ENCODE measurements at places on chromosomes 1 and 21.

GRCh38 chr1:204578867-204579664, 62.9 kb downstream of the MDM4 start:
- DNase-seq: no peak

- no peak for DNase-seq
Measured at GRCh38 chr1:25481625-25482024, 50.9 kb downstream of the MACO1 start.

- no peak for DNase-seq
Measured at GRCh38 chr1:111082421-111083203, 57.3 kb downstream of the DRAM2 start.

- DNase-seq: no peak
Measured at GRCh38 chr1:88514544-88515060, 169.5 kb upstream of the PKN2 start.

GRCh38 chr21:21200939-21201615, 202.9 kb downstream of the NCAM2 start:
- DNase-seq: no peak

DNA sequence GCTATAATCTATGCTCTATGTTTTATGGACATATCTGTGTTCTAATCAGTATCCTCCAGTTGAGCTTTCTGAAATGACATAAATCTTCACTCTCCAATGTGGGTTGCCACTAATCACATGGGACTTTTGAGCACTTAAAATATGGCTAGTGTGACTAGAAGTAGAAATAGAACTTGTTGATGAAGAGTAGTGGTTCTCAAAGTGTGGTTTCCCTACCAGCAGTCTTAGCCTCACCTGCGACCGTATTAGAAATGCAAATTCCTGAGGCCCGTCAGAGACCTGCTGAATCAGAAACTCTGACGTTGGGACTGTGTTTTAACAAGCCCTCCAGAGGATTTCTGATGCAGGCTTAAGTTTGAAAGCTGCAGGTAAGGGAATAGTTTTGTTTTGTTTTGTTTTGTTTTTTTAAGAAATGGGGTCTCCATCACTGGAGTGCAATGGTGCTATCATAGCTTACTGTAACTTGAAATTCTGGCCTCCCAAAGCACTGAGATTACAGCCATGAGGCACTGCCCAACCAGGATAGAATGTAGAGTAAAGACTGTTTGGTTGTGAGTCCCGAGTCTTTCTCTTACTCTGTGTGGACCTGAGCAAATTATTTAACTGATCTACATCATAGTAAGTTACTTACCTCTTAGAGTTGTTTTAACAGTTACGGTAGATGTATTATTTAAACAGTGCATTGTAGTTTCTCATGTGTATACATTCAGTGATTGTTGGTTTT, 21.7 kb downstream of the GLRX2 start:
- DNase-seq: no peak

GRCh38 chr1:154777781-154778180, 92.3 kb downstream of the KCNN3 start:
- DNase-seq: no peak

DNA sequence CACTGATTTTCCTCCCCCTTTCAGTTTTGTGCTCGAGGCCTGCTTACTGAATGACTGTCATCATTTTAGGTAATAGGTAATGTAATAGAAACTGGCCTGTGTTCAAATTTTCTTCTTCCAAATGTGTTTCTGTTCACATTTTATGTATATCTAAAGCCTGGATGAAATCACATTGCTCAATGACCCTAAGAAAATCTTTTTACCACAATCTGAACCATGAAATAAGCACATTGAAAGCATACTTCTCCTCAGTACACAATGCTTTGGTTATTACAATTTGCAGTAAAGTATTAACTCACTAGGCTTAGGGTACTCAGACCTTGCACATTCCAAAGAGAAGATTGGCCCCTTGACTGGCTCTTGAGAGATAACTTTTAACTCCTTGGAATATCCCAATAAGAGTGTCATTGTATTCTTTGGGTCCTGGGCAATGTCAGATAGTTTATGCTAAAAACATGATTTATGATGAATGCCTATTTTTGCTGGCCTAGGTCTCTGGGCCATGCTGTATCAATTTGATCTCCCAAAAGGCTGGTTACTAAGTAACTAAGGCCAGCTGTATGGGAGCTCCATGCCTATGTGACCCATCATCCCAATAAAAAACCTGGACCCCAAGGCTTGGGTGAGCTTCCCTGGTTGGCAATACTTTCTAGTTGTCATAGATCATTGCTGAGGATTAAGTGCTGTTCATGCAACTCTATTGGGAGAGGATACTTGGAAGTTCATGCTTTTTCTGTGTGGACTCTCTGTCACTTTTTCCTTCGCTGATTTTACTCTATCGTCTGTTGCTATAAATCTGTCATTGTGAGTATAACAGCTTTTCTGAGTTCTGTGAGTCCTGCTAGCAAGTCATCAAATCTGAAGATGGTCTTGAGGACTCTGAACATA, 293.9 kb downstream of the GRIK1 start:
- DNase-seq: no peak

DNA sequence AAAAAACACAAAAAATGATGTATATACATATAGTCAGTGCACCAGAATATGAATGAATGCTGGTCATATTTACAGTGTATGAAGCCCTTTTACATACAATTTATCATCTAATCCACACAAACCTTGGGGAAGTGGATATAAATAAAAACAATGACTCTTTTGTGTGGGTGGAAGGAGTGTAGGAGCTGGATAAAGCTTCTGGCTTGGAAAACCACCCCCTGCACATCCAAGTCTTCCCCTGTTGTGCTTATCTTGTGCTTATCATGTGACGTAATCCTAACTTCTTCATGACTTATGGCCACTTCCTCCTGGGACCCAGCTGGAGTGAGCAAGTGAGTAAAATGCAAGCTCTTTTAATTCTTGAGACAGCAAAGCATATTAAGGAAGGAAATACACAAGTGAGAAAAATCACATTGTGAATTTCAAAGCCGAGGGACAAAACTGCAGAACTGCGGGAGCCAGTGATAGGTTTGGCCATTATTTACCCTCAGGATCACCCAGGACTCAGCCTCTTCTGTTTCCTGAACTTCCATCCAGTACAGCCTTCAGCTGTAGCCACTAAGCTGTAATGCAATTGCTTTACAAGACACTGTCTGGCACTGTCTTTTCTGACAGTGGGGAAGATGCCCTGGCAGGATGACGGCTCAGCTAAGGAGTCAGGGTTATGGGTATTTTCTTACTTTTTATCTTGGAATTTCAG, 104.0 kb upstream of the PPM1J start:
- DNase-seq: no peak

DNA sequence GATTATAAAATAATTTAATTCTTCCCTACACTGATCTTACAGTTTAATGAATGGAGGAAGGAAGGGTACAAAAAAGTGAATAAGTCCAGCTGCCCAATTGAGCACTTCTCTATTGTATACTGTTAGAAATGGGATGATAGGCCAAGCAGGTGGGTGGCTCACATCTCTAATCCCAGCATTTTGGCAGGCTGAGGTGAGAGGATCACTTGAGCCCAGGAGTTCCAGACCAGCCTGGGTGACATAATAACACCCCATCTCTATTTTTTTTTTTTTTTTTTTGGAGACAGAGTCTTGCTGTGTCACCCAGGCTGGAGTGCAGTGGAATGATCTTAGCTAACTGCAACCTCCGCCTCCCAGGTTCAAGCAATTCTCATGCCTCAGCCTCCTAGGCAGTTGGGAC, 57.5 kb downstream of the ATP2B4 start:
- DNase-seq: no peak

- DNase-seq: no peak
Measured at GRCh38 chr1:35708441-35708921, 10.2 kb downstream of the C1orf216 start.

GRCh38 chr1:31295874-31296485, 608 bp downstream of the SNRNP40 start:
- no peak for DNase-seq

GRCh38 chr1:108591466-108591865, 31.6 kb downstream of the EEIG2 start:
- no peak for DNase-seq

GRCh38 chr1:25523542-25523941, 19.9 kb upstream of the LDLRAP1 start:
- no peak for DNase-seq

GRCh38 chr1:112409414-112409813, 13.4 kb downstream of the CTTNBP2NL start:
- no peak for DNase-seq

DNA sequence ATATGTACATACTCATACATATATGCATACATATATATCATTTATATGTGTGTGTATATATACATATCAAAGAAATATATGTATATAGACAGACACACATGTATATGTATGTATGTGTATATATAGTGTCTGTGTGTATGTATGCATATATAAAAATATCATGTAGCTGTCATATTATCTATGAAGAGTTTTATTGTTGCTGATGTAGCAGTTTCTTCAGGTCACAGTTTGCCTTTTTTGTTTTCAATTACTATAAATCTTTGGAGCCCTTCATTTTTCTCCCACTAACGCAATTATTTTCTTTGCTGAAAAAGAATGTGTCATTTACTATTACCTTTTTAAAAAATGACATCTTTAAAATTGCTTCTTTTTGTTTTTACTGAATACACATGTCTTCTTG, 904.5 kb downstream of the PLA2G4A start:
- DNase-seq: no peak

DNA sequence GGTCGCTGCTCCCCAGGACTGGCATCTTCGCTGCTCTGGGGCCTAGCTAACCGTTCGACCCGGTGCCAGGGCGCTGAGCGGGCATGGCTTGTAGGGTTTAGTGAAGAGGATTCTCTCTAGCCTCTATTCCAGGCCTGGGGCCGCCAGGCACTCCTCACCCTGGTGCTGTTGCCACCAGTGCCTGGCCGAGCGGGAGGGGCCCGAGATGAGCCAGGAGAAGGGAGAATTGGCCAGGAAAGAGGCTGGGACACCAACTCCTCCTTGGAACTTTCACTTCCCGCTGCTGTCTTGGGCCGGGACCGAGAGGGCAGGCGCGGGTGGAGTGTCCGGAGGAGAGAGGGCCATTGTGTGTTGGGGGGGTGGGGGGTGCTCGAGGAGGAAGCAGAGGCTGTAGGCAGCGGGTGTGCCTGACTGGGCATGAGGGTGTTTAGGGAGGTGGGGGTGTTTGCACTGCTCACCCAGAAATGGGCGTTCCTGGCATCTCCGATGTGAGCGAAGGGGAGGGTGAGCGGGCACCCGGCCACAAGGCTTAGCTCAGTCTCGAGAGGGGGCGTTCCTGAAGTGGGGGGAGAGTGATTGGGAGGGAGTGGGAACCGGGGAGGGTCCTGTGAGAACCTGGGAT, 772 bp downstream of the ADAM15 start:
- DNase-seq: no peak

DNA sequence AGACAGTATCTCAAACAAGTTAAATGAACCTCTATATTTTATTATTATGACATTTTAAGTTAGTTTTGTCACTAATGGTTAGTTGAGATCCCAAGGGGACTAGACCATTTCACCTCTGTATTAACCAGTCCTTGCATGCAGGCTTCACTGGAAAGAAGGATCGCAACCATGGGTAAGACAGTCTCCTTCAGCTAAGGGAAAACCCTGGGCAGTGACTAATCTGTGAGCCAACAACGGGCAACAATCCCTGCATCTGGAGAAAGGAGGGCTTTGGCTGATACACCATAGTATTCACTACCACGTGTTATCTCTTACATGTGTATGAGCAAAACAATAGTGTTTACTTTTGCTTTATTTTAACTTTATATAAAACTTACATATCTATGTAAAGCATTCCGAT, 708.8 kb upstream of the CHRM3 start:
- no peak for DNase-seq

DNA sequence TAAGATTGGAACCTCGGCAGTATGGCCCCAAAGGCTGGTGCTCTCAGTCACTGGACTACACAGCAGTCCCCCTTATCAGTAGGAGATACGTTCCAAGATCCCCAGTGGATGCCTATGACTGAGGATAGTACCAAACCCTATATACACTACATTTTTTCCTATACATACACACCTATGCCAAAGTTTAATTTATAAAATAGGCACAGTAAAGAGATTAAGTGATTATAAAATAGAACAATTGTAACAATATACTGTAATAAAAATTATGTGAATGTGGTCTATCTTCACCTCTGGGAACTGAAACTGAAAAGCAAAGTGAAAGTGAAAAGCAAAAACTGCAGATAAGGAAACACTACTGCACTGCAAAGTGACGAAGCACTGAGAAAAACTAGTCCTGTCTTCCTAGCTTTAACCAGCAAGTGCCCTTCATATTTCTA, 96.8 kb downstream of the INTS7 start:
- no peak for DNase-seq

DNA sequence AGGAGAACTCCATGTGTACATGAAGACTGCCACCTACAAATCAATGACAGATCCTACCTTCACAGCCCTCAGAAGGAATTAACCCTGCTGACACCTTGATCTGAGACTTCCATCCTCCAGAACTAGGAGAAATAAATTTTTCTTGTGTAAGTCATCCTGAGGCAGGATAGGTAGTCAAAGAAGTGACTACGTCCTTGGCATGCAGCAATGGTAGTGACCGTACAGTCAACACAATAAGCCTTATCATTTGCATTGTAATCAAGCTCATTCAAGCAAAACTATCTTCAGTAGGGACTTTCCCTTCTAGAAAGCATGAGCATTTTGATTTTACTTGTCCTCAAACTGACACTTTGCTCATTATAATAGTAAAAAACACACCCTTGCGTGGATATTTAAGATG, 64.0 kb upstream of the KCNK1 start:
- DNase-seq: no peak

DNA sequence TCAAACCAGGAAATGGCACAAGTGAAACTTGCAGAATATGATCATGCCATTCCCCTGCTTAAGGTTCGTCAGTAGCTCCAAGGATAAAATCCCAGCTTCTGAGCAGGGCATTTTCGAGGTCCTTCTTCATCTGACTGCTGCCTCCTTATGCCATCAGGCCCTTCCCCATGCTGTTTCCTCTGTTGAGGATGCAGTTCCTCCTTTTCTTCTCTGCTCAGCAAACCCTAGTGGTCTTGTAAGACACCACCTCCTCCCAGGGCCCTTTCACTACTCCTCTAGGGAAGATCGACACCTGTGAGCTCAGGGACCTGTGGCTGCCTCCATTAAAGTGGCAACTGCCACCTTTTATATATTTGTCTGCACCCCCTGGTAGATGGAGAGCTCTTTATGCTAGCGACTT, 62.1 kb upstream of the JUN start:
- DNase-seq: no peak

GRCh38 chr1:88061492-88062177, 622.4 kb upstream of the PKN2 start:
- DNase-seq: no peak

- no peak for DNase-seq
Measured at GRCh38 chr1:182674346-182675246, 9.8 kb downstream of the RGS8 start.

GRCh38 chr1:91569411-91570119, 68.9 kb downstream of the CDC7 start:
- DNase-seq: no peak

DNA sequence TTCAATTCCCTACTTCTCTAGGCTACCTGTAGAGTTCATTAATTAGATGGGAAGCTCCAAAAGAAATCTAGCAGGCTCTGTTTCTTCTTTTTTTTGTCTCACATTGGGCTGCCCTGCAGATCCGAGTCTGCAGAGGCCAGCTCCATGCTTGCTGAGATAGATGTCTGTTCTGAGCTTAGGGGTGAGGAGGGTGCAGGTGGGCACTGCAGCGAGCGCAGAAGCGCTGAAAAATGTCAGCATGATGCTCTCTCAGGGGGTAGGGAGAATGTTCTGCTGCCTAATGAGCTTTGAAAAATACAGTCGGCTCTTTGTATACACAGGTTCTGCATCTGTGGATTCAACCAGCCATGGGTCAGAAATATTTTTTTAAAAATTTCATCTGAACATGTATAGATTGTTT, 56.8 kb upstream of the KCNA3 start:
- no peak for DNase-seq
